ENCODE measurements at places on chromosomes 16 and 17.
A peak's percentile ranks its signal among the peaks of the same experiment; 100 is the strongest.

DNA sequence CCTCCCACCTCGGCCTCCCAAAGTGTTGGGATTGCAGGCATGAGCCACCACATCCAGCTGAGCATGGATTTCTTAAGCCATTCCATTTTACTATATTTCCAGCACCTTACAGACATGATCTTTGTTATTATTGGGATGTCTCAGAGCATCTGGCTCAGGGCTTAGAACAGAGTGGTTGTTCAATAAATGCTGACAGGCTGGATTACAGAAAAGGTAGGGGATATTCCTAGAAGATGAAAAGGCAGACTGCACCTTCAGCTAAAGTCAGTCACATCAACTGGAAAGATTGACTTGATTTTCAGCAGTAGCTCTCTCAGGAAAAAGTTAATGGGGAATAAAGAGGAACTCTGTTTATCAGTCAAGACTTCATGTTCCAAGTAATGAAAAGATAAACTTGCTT, 360.3 kb upstream of the ERCC4 start:
- no peak for DNase-seq

DNA sequence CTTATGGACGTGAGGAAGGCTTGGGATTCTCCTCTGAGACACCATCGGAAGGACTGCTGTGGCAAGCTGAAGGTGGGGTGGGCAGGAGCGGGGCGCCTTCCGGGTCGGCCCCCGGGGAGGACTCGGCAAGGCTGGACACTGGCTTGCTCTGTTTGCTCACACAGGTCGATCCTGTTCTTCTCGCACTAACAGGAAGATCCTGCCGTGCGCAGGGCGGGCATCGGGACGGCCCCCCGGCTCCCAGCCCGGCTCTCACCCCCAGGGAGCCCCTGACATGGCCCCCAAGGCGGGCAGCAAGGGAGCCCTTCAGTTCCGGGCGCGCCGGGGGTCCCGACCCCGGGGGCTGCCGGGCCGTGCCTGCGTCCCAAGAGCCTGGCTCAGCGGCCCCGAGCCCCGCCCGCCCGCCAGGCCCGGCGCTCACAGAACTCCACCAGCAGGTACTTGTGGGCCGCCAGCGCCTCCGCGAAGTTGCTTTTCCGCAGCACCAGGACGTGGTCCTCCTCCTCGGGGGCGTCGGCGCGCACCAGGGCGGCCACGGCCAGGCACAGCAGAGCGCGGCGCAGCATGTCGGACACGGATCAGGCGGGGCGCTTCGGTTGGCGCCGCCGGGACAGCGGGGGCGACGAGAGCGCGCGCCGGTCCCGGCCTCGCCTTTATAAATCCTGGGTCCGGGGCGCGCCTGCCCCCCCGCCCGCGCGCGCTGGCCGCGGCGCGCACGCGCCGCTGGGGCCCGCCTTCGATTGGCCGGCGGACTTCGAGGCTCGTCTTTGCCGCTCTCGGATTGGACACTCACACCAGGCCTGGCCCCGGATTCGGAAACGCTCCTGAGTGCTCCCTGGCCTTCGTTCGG, at the start of gene P4HB:
P4HB (minus strand) TSS at position 630 of the 850 bp plus-strand sequence; CDS start at position 566, 64 bp downstream.
- no peak for DNase-seq

DNA sequence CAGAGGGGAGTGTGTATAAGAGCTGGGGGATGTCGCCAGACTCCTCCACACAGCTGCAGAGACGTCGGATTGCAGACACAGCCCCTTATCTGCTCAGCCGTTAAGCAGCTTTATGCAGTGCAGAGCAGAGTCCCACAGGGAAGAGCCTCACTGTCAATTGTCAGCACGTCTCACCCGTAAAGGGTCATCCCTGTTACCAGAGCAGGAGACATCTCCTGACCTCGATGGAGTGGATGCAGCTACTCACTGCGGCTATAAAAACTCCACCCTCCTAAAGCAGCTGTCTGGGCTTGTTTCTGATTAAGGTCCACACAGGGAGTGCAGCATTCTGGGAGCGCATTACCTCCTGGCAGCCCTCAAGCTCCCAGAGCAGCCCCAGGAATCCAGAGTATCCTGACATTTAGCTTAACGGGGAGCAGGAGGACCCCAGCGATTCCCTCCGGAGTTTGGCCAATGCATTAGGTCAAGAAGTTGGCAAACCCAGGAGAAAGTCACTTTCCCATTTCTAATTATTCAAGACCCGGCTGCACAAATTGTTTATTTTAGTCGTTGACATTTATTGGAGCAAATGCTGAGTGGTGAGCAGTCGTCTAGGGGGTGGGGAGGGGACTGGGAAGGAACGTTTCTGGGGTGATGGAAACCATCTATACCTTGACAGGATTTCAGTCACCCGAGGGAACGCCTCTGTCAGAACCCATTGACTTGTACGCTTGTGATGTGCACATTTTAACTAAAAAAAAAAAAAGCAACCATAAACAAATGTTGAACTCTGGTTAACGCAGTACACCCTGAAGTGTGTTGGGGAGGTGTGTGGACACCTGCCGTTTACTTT, 100.0 kb upstream of the ZNF469 start:
- DNase-seq: no peak

DNA sequence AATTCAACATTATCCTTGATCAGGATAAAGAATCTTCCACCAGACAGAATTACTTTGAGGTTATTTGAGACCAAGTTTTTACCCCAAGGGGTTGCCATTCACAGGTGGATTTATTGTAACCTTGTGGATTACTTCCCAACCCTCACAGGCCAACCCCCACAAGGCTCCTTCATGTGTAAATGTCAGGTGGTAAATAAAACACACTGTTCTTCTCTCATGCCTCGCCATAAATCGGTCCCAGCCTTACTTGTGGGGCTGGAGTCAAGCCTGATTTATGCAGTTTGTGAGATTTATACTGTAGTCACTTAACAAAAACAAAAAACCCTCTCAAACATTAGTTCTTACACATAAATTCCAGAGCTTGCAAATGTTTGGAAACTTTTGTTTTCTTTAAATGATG, 98.6 kb upstream of the IRX3 start:
- no peak for DNase-seq

DNA sequence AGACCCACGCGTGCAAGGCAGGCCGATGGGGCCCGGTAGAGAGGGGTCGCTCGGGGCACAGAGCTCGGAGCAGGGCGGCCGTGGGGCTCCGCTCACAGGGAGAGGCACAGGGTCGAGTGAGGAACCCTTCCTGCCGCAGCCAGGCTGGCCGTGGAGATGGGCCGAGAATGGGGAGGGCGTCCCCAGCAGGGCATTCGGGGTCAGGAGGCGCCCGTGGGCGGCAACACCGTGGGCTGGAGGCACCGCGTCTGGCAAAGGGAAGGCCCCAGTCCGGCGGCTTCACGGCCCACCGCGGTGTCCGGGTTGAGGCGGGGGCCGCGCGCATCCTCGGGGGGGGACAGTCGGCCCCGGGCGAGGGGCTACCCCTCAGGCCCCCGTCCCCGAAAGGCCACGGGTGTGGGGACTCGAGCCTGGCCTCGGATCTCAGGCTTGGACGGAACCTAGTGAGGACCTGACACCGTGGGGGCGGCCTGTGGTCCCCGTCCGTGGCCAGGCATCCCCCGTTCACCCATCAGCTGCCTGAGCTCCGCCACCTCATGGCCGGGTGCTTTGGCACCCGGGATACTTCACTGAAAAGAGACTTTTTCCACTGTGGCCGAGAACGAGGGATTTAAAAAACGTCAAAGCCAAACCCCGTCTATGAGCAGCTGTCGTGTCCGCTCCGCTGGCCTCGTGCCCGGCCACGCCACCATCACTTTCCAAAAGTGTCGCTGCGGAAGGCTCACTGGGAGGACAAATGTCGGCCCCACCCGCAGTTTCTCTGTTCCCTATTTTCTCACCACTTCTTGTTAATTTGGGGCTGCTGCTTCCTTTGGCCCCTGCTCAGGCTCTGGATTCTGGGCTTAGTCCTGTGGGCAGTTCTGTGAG, 73.6 kb downstream of the METRNL start:
- DNase-seq: no peak

DNA sequence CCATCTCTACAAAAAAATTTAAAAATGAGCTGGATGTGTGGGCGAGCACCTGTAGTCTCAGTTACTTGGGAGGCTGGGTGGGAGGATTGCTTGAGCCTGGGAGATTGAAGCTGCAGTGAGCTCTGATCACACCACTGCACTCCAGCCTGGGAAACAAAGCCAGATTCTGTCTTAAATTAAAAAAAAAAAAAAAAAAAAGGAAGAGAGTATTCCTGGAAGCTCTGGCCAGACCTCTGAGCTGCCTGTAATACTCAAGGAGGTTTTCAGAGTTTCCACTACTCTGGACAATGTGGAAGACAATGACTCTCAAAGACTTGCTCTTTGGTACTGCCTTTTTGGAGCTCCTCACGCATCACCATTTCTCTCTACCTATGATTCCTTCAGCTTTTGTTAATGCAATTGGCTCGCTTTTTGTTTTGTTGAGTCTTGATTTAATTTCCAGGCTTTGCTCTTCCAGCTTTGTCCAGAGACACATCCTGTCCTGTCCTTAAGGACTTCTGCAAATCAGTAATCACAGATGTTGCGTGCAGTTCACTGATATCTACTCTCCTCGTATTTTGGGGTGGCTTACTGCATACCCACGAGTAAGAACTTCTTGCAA, 10.8 kb downstream of the CHD9 start:
- no peak for DNase-seq

GRCh38 chr16:89765292-89765830, 44.0 kb downstream of the ZNF276 start:
- DNase-seq: no peak

- no peak for DNase-seq
These were observed 10.8 kb upstream of the APOH start for GRCh38 chr17:66240013-66240412.

GRCh38 chr16:3761375-3762106, 44.2 kb upstream of the TRAP1 start:
- DNase-seq: no peak

GRCh38 chr17:40509626-40510327, 8.4 kb upstream of the TNS4 start:
- no peak for DNase-seq

GRCh38 chr16:77414752-77415231, 20.0 kb downstream of the ADAMTS18 start:
- DNase-seq: peak; percentile 35

DNA sequence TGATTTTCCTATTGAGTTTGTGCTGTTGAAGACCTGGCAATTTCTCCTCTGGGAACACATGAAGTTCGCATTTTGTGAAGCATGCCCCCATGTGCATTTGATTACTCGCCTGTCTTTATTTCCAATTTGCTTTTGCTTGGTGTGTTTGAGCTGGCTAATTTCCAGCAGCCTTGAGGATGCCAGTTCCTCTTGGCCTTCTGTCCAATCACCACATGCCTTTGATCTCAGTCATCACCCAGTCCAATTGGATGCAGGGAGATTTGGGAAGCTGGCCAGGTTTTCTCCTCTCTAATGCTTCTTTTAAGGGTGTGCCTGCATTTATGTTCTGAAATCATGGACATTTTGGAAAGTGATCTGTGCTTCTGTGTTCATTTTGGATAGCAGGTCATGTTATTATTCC, 3.8 kb upstream of the TMEM100 start:
- peak; percentile 86 for DNase-seq

GRCh38 chr16:5412731-5413130, 315.1 kb upstream of the EEF2KMT start:
- no peak for DNase-seq

- DNase-seq: no peak
These were observed 19.6 kb downstream of the ADGRG5 start for GRCh38 chr16:57562066-57562465.

- DNase-seq: no peak
These were observed 52.5 kb downstream of the SMG6 start for GRCh38 chr17:2251098-2251497.

DNA sequence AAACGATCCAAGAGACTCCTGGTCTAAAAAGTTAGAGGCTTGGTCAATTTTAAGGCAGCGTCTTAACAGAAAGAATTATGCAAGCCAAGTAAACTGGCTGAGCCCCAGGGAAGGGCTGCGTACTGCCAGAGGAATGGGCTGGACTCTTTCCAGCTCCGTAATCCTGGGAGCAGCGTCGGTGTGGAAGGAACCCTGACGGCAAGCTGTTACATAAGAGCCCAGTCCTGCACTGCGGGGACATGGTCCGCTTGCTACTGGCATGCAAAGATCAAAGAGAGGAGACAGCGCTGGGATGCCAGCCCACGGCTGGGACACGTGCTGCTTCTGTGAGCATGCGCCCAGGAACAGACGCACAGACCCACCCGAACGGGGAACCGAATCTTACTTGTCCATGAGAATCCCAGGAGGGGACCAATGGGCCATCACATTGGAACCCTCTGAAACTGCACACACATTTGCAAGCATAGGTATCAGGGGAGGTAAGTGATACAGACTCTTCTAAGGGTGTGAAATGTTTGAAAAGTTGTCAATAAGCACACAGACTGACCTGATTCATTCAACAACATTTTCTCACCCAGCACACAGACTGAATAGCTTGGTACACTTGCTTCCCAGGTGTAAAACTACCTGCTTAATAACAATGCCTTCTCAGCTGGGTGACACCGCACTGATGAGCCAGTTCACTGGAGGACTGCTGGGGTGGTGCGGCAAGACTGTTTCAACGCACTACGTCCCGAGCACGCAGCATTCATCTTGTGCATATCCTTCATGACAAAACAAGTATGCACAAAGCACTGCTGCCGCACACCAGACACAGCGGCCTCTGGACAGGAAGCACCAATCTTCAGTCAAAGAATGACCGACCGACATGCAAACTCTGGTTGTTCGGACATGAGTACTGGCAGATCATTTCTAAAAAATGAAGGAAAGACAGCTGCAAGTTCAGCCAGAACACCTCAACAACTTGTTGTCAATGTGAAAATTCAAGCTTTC, 94.9 kb downstream of the ANKRD11 start:
- DNase-seq: peak; percentile 16

DNA sequence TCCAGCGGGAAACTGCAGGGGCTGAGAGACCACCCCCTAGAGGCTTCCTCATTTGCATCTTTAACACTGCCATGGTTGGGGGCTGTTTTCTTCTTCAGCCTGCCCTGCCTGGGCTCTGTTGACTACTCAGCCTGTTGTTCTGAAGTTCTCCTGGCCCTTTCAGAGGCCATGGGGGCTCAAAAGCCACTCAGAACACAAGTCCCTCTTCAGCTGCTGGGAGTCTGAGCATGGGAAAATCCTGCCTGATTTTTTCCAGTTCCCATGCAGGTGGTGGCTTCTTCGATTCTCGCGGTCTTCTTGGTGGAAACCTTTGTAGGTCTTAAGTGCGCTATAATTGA, 36.3 kb downstream of the PLCG2 start:
- no peak for DNase-seq

DNA sequence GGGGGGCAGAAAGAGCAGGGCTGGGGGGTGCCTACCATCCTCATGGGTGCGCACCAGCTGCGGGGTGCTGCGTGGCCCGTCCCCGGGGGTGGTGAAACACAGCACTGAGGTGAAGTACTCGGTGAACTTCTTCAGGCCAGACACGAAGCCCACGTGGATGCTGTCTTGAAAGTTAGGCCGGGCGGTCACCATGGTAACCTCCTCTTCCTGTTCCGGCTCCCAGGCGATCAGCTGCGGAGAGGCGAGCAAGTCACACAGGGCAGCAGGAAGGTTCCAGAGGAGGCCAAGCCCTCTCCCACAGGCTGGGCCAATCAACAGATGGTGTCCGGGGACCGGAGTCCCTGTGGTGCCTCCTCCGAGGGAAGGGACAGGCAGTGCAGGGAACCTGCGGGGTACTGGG, 90.1 kb upstream of the CDC42EP4 start:
- no peak for DNase-seq

GRCh38 chr16:29254676-29255495, 151.6 kb downstream of the NPIPB11 start:
- no peak for DNase-seq

All from NCI-H2029 (cell line).